ENCODE measurements at places on chromosomes 1 and 21.

- DNase-seq = no peak
Observed at GRCh38 chr21:41600116-41600515, 92.2 kb upstream of the TMPRSS2 start.

DNA sequence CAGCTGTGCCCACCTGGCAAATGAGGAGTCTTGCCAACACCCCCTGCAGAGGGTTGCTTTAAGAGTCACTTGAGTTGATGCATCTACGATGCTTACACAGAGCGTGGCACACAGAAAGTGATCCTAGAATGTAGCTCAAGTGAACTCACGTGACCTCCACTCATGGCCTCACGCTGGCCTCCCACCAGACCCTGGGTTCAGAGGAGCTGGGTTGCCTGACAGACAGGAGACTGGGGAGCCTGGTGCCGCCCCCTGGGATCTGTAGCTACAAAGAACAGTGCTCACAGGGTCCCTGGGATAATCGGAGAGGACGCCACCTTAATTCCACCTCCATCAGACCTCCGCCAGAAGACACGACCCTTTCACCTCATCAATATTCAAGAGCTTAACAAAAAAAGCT is 81.4 kb upstream of the CASZ1 start:
- DNase-seq = no peak

- no peak for DNase-seq
Observed at GRCh38 chr1:167829868-167830267, 84.1 kb downstream of the ADCY10 start.

DNA sequence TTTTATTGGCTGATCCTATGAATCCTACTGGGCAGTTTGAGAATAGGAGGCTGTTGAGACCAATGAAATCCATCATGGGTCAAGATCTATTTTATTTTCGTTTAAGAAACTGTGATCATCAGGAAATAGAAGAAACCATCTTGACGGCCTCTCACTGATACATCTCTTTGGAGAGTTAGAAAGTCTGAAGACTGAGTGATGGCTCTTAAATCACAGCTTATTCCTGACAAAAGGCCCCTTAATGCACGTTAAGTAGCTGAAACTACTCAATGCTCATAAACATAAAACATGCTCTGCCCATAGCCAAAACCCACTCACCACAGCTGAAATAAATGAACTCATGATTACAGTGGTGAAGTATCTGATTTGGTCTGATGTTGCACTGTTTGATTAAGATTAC is 784.5 kb upstream of the NEGR1 start:
- no peak for DNase-seq

GRCh38 chr1:38239258-38239835 is 192.8 kb upstream of the POU3F1 start:
- DNase-seq = no peak

GRCh38 chr1:218665221-218665620 is 320.1 kb downstream of the TGFB2 start:
- no peak for DNase-seq

- DNase-seq = no peak
Observed at GRCh38 chr1:179026813-179027669, 1.3 kb downstream of the FAM20B start.

- DNase-seq = no peak
Observed at GRCh38 chr21:38986406-38986805, 180.7 kb downstream of the ETS2 start.

Data from activated T-helper 1 cell treated with anti-CD3 and anti-CD28 coated beads, Interleukin-12 subunit alpha, Interleukin-12 subunit beta, Interleukin-2, Interleukin-4 antibody, amounts not matched to agents 30 ng/mL and 10 ng/mL and 1 ng/mL, durations not matched to agents 14 hours and 24 hours and 36 hours (primary cell).